Left ventricle myocardium inferior (tissue), 1 donor: ENCODE measurements at places on chromosomes 12 and 14. TPM values are rescaled to one million over a fixed set of nuclear protein-coding genes. Genes with fewer than 3 reads are reported as not detected.

DNA sequence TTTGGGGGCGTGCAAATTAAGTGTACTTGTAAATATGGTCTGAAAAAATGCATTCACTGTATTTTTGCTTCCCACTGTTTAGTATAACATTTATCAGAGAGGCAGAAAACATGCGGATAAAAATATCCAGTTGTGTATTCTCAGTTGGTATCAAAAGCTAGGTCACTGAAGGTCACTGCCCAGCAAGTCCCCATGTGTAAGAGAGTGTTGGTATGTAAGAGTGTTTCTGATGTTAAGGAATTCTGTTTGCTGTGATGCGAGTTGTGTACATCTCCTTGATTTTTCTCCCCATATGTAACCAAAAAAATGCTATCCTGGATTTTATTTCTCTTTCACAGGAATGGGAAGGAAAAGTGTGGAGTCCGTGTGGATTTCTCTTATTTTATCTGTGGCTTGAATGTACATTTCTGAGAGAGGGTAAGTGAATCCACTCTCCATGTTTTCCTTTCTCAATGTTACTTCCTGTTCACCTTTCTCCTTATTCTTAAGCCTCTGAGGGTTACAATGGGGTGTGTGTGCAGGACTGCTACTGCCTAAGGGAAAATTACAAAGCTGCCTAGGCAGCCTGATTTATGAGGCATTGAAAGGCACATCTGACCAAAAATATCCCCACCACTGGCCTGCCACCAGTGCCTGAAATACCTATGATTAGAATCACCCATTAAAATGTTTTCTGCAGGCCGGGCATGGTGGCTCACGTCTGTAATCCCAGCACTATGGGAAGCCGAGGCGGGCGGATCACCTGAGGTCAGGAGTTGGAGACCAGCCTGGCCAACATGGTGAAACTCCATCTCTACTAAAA, 97.9 kb upstream of the USP44 start:
- no peak for DNase-seq

DNA sequence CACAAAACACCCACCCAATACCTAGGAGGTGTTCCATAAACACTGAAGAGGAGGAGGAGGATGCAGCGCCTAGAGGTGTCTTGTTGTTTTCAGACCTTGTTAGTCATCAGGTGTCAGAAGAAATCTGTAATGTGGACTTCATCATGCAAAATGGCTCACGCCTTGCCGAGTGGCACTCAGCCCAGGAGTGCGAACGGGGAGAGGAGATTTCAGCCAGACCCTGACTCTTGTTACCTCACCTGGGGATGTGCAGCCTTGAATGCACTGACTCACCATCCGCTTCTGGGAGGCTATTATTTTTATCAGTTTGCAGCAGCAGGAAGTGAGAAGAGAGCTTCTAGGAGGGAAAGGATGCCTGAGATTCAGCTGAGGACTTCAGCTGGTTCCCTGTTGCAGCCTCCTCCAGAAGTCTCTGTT, 48.2 kb upstream of the PLXNC1 start:
- DNase-seq, result no peak

DNA sequence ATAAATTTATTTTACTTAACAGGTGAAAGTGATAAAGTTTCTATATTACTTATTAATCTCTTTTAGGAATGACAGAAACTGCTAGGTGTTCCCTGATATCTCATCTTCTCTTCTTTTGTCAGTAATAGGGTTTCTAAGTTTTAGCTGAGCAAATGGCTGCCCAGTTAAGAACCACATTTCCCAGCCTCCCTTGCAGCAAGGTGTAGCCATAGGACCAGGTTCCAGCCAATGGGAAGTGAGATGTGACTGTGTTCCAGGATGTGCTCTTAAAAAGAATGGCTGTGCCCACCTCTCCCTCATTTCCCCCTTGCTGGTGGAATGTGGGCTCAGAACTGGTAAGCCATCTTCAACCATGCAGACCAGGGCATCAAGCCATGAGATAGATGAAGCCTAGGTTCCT, 165.6 kb downstream of the HELB start:
- no peak for DNase-seq

- no peak for DNase-seq
These were observed 8.9 kb downstream of the KRT4 start for GRCh38 chr12:52805000-52805399.

- DNase-seq, result no peak
These were observed 12.8 kb downstream of the CLSTN3 start for GRCh38 chr12:7142809-7143465.

DNA sequence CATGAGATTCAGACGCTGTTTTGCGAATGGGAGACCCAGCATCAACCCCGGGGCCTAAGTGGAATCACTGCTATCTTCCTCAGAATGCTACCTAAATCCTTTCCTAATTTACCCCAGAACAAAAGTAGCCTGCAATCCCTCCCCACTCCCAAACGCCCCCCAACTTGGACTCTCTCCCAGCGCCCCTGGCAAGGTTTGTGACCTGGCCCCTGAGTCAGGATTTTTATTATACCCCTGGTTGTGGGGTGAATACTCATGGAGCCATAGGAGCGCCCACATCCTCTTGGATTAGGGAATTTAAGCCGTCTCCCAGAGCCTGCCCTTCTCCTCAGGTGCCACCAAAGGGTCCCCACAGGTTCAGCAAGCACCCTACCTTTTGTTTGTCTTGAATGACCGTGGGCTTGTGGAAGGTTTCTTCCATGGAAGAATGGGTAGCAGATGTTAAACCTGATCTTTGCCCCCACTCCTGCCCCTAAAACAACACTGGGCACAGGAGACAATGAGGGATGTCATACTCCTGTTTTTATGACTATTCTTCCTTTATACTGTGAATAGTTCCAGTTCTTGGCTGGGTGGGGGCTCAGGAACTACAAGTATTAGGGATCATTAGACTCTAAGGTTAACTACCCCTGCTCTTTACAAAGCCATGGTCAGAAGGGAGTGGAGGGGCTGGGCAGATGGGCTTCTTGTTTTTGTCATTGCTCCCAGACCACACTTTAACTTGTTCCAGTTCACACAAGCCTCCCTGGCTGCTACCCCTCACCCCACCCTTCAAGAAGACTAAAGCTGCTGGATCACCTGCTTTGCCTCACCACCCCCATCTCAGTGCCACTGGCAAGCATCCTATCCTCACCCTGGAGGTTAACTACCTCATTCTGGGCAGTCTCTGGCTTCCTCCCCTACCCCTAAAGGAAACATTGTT, 630 bp downstream of the MYL6B start:
- DNase-seq, result no peak

DNA sequence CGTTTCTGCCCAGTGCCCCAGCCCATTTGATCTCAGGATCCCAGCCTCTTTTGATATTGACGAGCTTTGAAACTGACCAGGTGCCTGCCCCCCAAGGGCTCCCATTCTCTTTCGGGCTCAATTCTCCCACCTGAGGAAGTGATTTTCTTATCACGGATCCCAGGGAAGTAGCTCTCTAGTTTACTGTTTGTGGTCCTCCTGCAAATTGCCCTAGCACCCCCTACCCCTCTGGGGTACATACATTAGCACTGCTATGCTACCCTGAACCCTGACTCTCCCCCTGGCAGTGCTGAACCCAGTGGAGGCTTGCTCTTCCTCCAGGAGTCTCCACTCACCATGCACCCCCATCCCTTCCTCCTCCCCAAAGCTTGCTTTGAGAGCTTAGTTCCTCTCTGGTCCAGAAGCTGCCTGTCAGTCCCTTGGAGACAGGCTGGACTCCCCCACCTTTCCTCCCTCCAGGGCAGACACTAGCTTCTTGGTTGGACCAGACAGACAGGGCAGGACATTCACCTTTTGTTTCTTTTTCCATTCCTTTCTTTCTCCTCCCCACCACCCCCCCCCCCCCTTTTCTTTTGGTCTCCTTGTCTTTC, 4.4 kb upstream of the TBX3 start:
- no peak for DNase-seq

- no peak for DNase-seq
These were observed 7.0 kb downstream of the DAZAP2 start for GRCh38 chr12:51245476-51246253.

DNA sequence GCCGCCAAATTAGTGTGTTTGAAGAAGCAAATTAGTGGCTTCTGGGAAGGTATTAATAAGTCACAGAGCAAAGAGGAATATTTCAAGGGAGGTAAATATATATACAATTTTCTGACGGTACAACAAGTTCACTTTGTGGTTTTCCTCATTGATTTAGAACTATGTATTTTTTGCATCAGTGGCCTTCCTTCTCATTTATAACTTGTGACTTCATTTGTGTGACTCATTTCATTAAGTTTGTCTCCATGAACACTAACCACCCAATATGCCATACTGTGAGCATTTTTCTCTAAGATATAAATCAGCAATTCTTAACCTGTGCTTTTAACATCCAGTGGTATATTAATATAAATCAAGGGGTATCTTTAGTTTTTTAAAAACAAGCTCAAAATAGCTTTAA, 29.3 kb upstream of the ARHGAP5 start:
- DNase-seq, result no peak

DNA sequence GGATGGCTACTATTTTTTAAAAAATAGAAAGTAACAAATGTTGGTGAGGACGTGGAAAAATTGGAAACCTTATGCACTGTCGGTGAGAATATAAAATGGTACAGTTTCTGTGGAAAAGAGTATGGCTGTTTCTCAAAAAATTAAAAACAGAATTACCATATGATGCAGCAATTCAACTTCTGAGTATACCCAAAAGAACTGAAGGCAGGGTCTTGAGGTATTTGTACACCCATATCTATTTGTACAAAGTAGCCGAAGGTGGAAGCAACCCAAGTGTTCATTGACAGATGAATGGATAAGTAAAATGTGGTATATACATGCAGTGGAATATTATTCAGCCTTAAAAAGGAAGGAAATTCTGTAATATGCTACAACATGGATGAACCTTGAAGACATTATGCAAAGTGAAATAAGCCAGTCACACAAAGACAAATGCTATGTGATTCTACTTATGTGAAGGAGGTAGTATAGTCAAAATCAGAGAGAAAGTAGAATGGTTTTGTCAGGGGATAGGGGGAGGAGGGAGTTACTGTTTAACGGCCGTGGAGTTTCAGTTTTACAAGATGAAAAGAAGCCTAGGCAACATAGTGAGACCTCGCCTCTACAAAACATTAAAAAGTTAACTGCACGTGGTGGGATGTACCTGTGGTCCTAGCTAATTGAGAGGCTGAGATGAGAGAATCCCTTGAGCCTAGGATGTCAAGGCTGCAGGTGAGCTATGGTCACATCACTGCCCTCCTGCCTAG, 38.4 kb upstream of the CCT2 start:
- DNase-seq, result no peak

The ADIPOR2 gene
- 40.5 TPM for total RNA-seq

The CLEC4C gene
- not detected for total RNA-seq

The SERPINA6 gene
- not detected for total RNA-seq
